ENCODE measurements at places on chromosomes 7 and 10. TPM values are rescaled to one million over a fixed set of nuclear protein-coding genes. Genes with fewer than 3 reads are reported as not detected.

GRCh38 chr7:153097511-153098201, 338.1 kb downstream of the ACTR3B start:
- DNase-seq, result no peak

- DNase-seq, result peak; percentile 79
Observed at GRCh38 chr7:100626530-100627237, 14.3 kb downstream of the MOSPD3 start.

Gene AZGP1
- not detected for total RNA-seq

DNA sequence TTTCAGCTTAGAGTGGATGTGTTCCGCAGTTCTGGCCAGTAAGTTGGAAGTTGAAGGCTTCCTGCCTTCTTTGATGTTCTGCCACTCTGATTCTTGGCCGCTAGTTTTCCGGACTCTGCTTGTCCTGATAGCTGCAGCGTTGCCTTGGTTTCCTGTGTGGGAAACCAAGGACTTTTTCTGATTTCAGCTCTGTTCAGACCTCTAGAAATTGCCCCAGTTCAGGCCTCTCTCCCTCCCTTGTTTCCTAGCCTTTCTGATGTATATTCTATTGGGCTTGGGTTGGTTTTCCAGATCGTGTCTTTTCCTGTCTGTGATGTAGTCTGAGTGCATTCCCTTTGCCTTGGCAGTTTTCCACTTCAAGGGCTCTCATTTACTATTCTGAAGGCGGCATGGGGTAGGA, 318.7 kb downstream of the BBS9 start:
- no peak for DNase-seq

Gene ST7
- 3.8 TPM for total RNA-seq

- no peak for DNase-seq
Observed at GRCh38 chr7:41573015-41573414, 129.9 kb downstream of the INHBA start.

GRCh38 chr10:110824152-110824441, 47.6 kb upstream of the PDCD4 start:
- no peak for DNase-seq

DNA sequence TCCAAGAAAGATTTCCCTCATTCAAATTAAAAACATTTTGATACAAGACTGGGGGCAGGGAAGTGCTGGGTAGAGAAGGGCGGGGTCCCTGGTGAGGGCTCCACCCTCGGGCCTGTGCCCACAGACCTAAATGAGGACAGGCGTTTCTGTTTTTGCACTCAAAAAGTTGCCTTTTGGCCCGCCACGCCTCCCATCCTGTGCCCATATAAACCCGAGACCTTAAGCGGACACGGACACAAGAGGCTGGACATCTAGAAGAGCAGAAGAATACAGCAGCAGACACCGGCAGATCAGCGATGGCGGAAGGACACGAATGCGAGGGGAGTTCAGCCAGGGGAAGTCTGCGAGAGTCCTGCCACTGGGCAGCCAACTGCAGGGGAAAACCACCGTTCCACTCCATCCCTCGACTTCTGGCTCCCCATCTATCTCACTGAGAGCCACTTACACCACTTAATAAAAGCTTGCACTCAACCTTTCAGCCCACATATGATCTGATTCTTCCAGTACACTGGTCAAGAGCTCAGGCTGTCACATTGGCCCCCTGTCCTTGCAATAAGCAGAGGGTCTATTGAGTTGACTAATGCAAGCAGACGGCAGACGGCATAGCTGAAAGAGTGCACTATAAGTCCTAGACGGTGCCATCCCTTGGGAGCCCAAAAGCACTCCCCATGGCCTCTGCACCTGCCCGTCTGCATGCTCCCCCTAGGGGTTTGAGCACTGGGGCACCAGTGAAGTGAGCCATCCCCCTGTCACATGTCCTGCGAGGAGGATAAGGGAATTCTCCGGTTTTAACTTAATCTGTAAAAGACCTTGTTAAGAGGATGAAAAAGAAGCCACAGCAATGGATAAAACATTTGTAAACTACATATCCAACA, 181.8 kb upstream of the PRSS1 start:
- no peak for DNase-seq

Gene BCL7B
- 57.0 TPM for total RNA-seq

- no peak for DNase-seq
Observed at GRCh38 chr7:73526896-73527821, 5.1 kb upstream of the BAZ1B start.

- DNase-seq, result no peak
Observed at GRCh38 chr7:74439541-74439940, 14.2 kb upstream of the GTF2IRD1 start.

DNA sequence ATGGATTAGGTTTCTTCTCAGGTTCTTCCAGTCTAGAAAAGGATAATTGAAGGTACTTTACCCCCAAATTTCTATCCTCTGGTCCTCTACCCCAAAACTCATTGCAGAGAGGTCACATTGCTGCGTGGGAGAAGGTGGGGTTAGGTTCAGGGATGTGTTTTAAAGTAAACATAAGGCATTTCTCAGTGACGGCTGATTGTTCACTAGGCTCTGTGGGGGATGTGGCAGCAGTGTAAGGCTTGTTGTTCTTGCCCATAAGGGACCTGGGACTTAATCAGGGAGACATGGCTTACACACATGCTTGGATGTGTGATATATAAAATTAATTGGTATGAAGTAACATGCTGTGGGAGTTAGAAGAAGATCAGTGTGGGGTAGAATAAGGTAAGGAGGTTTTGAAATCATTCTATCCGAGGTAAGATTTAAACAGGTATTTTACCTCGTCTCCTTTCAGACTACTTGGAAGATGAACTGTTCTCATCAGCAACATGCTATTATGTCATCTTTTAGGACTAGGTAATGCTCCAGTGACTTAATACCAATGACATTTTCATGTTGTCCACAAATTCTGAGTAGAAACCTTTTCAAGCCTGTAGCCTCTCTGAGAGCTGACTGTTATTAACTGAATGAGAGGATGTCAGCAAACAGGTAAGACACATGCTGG, 6.6 kb downstream of the CCDC126 start:
- no peak for DNase-seq

DNA sequence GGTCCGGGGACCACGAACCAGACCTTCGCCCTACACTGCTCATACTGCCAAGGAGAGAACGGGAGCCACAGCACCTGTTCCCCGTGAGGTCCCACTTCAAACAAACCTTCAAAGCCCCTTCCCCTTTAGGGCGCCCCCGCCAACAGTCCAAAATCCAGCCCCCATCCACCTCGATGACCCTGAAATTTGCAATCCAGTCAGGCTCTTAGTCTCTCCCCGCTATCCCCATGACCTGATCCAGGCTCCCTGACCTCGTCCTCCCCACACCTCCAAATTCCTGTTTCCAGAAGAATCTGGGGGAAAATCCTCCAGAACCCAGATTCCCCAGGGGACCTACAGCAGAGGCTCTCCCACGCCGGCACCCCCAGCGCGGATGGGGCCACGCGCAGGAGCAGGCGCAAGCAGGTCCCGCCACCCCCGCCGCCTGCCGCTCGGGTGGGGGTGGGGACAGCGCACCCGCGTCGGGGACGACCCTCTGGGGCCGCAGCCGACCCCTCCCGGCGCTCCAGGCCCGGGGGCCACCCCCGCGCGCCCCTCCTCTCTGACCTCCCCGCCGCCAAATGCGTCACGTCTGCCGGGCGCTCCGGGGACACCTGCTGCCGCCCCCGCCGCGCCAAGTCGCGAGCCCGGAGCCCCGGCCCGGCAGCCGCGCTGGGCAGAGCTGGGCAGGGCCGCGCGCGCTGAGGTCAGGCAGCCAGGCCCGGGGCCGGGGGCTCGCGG, 753 bp downstream of the CAMK2B start:
- DNase-seq, result no peak

DNA sequence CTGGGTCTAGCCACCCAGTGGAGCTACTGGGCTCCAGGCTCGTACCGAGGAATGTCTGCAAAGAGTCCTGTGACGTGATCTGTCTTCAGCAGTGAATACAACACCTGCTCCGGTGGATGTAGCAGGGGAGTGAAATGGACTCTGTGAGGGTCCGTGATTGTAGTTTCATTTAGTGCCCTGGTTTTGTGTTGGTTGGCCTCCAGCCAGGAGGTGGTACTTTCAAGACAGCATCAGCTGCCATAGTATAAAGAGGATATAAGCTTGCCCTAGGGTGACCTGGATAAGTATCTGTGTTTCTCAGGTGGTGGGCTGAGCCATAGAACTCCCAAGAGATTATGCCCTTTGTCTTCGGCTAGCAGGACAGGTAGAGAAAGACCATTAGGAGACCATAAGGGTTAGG, 24.6 kb upstream of the WNT2 start:
- DNase-seq, result no peak

DNA sequence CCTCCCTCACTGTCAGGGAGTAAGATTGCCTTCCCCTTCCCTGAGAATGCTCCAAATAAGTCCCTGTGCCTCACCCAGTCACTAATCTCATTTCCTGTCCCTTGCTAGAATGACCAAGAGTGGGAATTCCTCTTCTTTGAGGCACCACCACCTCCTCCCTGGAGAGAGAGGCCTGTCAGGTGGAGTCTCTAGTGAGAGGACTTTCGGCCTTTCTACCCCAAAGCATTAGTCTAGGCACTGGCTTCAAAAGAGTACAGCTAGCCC, 145.0 kb downstream of the PTPN20 start:
- DNase-seq, result no peak

DNA sequence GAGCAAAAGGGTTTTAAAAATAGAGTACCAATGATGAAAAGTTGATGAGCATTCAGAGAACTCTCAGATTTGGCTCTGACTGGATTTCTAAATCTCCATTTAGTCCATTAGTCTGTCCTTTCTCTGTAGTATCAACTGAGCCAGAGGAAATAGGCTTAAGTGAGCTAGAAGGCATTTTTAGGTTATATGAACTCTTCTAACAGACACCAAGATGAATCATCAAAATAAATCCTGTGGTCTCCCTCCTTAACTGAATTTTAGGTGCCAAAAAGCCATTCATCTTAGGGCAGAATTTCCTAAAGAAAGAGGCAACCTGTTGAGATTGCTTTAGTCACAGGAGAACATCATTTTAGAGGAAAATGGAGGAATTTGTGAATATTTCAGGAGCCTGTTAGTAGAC, 305.1 kb downstream of the AUTS2 start:
- DNase-seq, result no peak

DNA sequence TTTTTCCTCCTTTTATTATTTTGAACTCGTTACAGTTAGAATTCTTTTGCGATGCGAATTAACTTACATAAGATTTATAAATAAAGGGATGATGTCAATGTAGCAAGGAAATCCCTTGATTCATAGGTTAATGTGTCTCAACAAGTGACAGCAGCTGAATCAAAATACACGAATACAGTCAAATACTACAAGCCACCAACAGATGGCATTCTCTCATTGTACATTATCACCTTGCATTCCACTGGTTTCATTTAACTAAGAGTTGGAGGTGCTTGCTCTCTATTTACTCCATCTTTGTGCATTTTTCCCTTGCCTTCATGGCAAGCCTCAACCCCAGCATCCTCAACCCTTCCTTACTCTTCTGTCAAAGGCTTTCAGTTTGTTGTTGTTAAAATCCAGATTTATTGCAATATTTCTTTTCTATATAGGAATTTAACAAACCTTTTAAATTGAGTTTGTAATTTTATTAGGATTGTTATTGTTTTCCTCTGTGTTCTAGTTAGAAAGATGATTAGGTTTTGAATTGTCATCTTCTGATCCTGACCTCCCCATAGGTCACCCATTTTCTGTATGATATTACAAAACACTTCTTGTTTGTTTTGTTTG, 78.3 kb downstream of the SLC25A40 start:
- peak; percentile 34 for DNase-seq

Gene CHN2
- 4.9 TPM for total RNA-seq

DNA sequence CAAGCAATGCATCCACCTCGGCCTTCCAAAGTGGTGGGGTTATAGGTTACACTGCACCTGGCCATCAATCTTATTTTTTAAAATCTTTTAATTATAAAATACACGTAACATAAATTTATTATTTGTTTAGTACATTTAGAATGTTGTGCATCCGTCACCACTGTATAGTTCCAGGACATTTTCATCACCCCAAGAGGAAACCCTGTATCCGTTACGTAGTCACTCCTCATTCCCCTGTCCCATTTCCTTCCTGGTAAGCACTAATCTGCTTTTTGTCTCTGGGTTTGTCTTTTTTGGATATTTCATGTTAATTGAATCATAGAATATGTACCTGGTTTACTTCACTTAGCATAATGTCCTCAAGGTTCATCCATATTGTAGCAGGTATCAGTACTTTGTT, 51.2 kb downstream of the MAPK8 start:
- no peak for DNase-seq

GRCh38 chr7:127810696-127811660, 159.0 kb downstream of the SND1 start:
- no peak for DNase-seq

Gene SERPINE1
- 0.11 TPM for total RNA-seq

Gene ACBD7
- total RNA-seq, result not detected

DNA sequence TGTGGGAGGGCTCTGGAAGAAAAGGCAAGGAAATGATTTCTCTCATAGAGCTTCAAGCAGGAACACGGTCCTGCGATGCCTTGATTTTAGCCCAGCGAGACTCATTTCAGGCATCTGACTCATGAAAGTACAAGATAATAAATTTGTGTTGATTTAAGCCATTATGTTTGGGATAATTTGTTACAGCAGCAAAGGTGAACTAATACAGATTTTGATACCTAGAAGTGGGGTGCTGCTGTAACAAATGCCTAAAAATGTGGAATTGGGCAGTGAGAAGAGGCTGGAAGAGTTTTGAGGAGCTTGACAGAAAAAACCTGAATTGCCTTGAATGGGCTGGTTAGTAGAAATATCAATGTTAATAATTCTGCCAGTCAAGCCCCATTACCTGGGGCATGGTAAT, 44.1 kb upstream of the NRF1 start:
- DNase-seq, result no peak

GRCh38 chr10:100709146-100710082, 36.0 kb upstream of the PAX2 start:
- no peak for DNase-seq

DNA sequence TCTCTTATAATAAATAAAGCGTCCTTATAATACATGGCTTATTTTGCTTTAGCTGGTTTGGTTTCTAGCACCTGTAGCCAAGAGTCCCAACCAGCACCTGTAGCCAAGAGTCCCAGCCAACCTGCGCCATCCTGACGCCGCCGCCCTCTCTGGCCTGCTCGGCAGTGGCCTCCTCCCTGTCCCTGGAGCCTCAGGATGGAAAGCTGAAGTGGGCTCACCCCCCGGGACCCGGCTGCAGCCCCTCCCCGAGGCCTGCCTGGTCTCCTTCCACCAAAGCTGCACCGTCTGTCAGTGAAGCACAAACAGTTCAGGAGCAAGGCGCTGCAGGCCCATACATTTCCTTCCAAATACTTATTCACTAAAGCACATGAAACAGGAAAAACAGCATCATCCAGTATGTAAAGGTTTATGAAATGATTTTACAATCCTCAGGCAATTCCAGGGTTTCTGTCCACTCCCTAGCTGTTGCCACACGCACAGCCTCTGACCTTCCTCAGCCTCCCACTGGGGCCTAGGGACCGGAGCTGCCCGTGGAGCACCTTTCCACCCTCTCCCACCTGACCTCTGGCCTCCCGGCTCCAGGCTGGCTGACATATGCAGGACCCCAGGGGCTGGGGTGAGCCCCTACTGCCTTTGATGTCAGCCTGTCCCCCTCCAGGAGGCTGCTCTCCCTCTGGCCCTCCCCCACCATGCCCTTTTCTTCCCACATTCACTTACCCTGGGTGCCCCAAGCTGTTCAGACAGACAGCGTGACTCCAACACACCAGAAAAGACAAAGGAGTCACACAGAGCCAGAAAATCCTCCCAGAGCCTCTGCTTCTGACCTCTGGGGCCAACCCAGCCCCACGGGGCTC, 149.6 kb upstream of the PPP2R2D start:
- no peak for DNase-seq

Gene LAMB1
- not detected for total RNA-seq

Measured in CD4-positive, alpha-beta memory T cell (primary cell).